Stimulated activated naive CD8-positive, alpha-beta T cell treated with anti-CD3 and anti-CD28 coated beads, Interleukin-15, amount 100 ng/mL, for 72 hours (primary cell): ENCODE measurements at places on chromosomes 2 and 18.

DNA sequence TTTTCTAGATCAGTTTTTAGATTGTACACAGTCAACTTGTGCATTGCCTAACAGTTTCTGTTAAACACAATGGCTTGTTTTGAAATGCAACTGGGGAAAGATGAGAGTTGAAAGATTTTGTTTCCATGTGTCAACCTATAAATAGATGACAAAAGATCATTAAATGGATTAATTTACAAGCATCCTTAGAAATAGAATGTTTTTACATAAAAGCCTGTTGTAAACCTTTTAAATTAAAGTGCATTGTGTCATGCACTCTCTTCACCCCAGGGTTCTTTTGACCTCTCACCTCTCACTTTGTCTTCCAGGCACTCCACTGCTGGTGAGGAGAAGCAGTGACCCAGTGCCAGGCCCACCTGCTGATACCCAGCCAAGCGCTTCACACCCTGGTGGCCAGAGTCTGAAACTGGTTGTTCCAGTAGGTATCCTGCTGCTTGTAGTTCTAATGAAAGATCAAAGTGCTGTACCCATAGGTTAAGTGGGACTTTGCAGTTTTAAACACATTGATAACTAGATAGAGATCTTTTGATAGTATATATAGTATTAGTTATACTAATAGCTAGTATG is 502.1 kb downstream of the PARD3B start:
- no peak for DNase-seq

DNA sequence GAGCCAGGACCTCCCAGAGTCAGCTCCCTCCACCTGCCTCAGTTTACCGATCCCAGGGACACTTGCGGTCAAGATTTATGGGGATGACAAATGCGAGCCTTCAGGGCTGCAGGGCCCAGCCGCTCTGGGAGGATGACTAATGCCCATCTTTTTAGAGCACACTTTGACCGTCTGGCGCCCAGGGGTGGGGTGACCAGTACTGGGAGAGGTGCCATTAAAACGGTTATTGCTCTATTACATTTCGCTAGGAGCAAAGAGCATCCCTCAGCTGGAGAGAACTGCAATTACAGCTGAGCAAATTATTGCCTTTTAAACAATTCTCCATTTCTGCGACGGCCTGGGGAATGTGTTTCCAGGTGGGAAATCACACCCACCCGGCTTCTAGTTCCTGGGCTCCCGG is 42.6 kb upstream of the HPCAL1 start:
- no peak for DNase-seq

- no peak for DNase-seq
Observed at GRCh38 chr2:72625366-72625765, 200.5 kb downstream of the EXOC6B start.

- DNase-seq = no peak
Observed at GRCh38 chr2:159089543-159089942, 121.1 kb downstream of the TANC1 start.
